ENCODE measurements at places on chromosomes 6 and 20.

- no peak for DNase-seq
Measured at GRCh38 chr20:8262721-8263120, 130.7 kb downstream of the PLCB1 start.

DNA sequence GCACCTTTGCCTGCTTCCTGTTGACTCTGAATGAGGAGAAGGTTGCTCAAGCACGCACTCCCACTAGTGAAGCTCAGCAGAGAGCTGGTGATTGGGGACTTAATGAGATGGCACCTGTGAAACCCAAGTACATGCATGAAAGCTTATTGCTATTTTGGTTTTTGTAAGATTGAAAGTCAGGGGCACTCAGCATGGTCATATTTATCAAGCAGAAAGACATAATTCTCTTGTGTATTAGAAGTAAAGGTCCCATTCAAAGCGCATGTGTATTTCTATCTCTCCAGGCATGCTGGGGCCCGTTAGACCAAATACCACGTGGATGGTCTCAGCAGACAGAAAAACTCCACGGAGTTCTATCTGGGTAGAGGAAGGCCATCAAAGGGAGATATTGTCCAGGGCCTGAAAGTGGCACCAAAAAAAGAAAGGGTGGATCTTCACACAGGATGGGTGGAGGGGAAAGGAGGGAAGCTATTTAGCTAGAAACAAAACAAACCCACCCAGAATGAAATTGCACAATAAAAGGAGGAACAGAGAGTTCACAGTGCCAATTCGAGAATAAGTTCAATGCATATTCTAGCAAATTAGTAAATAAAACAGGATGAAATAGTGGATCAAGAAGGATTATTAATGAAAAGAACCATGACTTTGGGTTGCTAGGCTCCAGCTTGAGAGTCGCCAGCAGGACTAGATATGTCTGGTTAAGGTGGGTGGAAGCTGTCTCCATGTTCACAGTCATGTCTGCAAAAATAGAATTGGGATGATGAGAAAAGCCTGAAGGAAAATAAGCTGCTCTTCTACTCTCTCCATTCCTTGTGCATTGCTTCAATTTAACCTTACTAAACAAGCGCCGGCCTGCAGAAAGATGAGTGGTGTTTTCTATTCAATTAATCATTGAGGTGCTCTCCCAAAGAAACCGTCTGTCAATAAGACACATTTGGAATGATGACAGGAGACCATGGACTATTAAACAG, 224.9 kb upstream of the DTNBP1 start:
- DNase-seq, result no peak

- no peak for DNase-seq
Measured at GRCh38 chr6:137246791-137247202, 27.6 kb upstream of the IFNGR1 start.

DNA sequence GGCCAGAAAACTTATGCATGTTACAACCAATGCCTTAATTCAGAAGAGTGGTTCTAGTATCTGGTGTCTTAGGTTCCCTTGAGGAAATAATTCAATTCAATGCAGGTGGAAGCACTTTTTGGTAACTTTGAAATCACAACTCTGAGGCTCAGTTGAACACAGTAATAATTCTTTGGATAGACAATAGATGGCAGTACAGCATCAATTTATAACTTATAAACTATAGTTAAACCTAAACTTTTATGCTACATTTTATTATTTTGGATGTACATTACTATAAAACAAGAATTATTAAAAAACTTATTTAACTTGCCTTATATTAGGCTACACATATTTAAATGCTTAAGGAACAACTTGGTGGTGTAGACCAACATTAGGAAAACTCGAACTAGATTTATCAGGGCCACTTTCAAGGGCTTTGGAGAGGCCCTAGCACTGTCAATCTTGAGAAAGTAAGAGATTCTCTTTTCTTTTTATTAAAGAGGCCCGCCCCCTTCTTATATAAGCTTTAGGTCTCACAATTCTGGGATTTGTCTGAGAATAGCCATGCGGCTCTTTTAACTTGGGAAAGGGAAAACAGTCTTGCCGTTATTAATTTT, 85.9 kb downstream of the CRYBG1 start:
- no peak for DNase-seq

GRCh38 chr20:62938105-62938888, at the start of gene GID8:
TSS of gene GID8 (plus strand) at chr20:62938147. CDS start at chr20:62941503, 3,356 bp downstream.
- no peak for DNase-seq

- DNase-seq, result no peak
Measured at GRCh38 chr6:11429577-11429976, 108.0 kb upstream of the TMEM170B start.

DNA sequence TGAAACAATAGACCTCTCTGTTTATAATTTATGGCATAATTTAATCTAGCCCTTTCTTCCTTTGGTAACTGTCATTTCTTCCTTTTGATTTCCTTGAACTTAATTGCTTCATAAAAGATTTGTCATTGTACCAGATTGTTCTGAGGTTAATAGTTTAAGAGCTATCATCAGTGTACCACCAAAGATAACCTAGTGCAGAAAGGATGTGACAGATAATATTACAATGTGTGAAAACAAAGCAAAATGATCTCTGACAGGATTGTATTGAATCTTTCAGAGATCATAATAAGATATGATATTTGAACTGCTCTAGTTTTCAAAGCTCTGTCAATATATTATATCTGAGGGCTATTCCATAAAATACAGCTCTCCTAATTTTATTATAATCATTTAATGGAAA, 132.1 kb upstream of the PTCHD4 start:
- no peak for DNase-seq

GRCh38 chr6:26485112-26485780, 14.9 kb upstream of the BTN1A1 start:
- DNase-seq, result no peak

GRCh38 chr6:162730502-162730901, 2.7 kb downstream of the PACRG start:
- DNase-seq, result no peak
